NCI-H526 (cell line): ENCODE measurements at places on chromosomes 2 and 18.

GRCh38 chr2:5132281-5132680 is 559.9 kb upstream of the SOX11 start:
- no peak for DNase-seq

DNA sequence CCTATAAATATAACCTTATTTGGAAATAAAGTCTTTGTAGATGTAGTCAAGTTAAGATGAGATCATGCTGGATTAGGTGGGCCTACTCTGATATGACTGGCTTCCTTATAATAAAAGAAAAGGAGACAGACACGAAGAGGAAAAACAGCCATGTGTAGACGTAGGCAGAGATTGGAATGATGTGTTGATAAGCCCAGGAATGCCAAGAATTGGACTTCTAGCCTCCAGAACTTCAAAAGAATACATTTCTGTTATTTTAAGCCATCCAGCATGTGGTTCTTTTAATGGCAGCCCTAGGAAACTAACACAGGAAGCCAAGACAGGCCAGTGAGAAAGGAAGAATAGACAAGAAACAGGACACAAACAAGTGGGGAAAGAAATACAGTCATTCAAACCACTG is 68.6 kb downstream of the NYAP2 start:
- DNase-seq: no peak

- DNase-seq: peak; percentile 30
Measured at GRCh38 chr2:174683392-174683759, 80.9 kb downstream of the CHRNA1 start.

DNA sequence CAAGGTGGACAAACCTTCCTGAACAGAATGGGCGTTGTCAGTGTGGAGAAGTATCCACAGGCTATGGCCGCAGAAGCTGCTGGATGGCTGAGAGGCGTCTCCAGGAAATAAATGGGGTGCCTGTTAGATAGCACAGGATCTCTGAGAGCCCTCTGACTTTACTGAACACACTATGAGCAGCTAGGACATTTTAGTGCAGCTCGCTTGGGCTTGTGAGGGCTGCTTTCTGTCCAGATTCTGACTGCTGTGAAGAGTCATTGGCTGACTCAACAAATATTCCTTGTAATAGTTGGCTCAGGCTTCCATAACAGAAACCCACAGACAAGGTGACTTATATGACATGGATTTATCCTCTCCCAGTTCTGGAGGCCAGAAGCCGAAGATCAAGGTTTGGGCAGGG is 100.2 kb upstream of the SNTG2 start:
- no peak for DNase-seq

- no peak for DNase-seq
Measured at GRCh38 chr2:234491281-234491680, 5.6 kb downstream of the ARL4C start.

- DNase-seq: peak; percentile 75
Measured at GRCh38 chr2:213148572-213149261, 2.7 kb downstream of the IKZF2 start.

GRCh38 chr2:159026170-159026569 is 57.7 kb downstream of the TANC1 start:
- DNase-seq: no peak

GRCh38 chr2:194332799-194333490 is 1324.1 kb upstream of the SLC39A10 start:
- no peak for DNase-seq

DNA sequence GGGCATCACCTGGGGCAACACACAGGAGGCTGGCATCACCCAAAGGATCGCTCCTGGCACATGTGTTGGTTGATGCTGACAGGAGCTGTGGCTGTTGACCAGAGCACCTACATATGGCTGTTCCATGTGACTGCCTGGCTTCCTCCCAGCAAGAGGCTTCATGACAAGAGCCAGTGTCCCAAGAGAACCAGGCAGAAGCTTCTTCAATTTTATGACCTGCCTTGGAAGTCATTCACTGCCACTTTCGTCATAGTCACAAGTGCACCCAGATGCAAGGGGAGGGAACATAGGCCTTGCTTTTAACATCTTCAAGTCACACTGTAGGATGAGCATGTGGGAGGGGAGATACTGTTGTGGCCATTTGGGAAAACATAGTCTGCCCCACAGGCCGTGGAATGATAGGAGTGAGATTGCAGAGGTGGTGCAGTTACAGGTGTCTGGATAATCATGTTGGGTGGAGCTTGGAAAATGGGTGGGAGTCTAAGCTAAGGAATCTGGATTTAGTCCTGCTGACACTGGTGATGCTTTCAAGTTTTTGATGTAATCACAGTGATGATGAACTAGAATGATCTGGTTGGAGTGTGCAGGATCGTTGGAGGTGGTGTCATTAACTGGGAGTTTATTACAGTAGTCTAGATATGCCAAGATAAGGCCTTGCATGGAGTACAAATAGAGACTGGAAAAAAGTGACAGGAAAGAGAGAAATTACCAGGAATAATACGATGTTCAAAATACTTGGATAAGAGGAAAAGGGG is 107.0 kb downstream of the RAPGEF4 start:
- peak; percentile 60 for DNase-seq

- DNase-seq: no peak
Measured at GRCh38 chr18:13909141-13909940, 6.0 kb downstream of the MC2R start.

- DNase-seq: no peak
Measured at GRCh38 chr2:237754182-237754581, 44.4 kb upstream of the RBM44 start.

DNA sequence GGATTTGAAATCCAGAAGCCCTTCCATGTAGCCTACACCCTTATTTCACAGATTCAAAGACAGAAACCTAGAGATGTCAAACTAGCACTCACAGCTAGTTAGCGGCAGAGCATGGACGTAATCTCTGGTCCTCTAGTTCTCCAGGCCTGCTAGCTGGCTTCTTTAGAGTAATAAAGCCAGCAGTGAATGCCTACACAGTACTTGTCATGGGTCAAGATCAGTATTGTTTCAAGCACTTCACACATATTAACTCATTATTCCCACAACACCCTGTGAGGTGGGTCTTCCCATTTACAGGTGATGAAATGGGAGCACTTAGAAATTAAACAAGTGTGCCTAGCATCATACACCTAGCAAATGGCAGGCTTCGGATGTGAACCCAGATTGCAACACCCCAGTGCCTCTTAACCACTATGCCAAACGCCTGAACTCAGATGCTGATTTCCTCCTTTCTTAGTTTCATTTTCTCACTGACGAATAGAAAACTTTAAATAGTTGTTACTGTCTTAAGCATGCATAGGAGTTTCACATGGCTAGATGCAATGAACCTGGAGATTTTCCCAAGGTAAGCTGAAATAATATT is 14.5 kb upstream of the ZBTB14 start:
- no peak for DNase-seq

DNA sequence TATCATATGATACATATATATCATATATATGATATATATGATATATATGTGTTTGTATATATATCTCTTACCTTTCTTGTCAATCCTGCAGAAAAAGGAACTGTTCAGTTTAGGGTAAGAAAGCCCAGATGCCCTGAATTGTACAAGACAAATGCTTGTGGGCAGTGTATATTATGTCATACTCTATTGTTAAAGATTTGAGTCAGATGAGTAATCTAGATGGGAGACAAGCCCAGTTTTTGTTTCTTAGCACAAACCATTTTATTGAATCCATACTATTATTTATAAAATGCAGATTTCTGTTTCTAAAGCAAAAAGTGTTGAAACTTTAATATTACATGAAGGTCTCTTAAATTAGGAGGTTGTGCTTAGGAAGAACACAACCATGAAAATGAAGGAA is 90.6 kb downstream of the VRK2 start:
- no peak for DNase-seq

- no peak for DNase-seq
Measured at GRCh38 chr2:96546797-96547196, 10.2 kb downstream of the ARID5A start.

- DNase-seq: no peak
Measured at GRCh38 chr2:228181098-228182019, at the start of gene SPHKAP. Gene SPHKAP (minus strand): TSS chr2:228181687. CDS start chr2:228181598, 89 bp downstream.
